ENCODE measurements at places on chromosomes 1 and 21. TPM values are rescaled to one million over a fixed set of nuclear protein-coding genes. Genes with fewer than 3 reads are reported as not detected.

The GSTM2 gene
- polyA plus RNA-seq, result 360 TPM

The THEM5 gene
- not detected for polyA plus RNA-seq

The SYCP1 gene
- not detected for polyA plus RNA-seq

The DTL gene
- 0.24 TPM for polyA plus RNA-seq

The ZNF695 gene
- 0.07 TPM for polyA plus RNA-seq

The FAM163A gene
- polyA plus RNA-seq, result 3.9 TPM

The RHD gene
- 0.05 TPM for polyA plus RNA-seq

The FCGR3A gene
- 30.1 TPM for polyA plus RNA-seq

The FALEC gene
- polyA plus RNA-seq, result 0.40 TPM

The ITGB2 gene
- polyA plus RNA-seq, result 10.9 TPM

The HLX gene
- 9.6 TPM for polyA plus RNA-seq

The DYNLT4 gene
- 3.0 TPM for polyA plus RNA-seq

The KCNE1 gene
- polyA plus RNA-seq, result 0.37 TPM

The NOC2L gene
- polyA plus RNA-seq, result 39.2 TPM

The BEND5 gene
- 14.3 TPM for polyA plus RNA-seq

- peaks cover 11% of the 10 kb centered on the region for H3K4me1 ChIP-seq
- no peaks in the 10 kb centered on the region for H3K27me3 ChIP-seq
- no peak overlapping the region for H3K27ac ChIP-seq
- no peaks in the 10 kb centered on the region for H3K36me3 ChIP-seq
- DNase-seq, result no peak
- no peak overlapping the region for H3K4me3 ChIP-seq
Observed at GRCh38 chr21:45000637-45001133, 60.9 kb downstream of the SLX9 start.

DNA sequence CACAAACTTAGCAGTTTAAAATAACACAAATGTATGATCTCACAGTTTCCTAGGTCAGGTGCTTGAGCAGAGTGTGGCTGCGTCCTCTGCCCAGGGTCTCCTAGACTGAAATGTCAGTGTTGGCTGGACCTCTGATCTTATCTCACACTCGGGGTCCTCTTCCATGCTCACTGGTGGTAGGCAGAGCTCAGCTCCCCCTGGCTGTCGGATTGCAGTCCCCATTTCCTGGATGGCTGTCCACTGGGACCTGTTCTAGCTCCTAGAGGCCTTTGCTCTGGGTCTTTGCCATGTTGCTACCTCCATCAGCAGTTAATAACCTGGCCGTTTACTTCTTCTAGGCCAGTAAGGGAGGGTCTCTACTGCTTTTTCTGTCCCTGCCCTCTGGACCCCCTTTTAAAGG lies 107.5 kb downstream of the PCNX2 start:
- no peaks in the 10 kb centered on the region for H3K27me3 ChIP-seq
- H3K36me3 ChIP-seq, result no peaks in the 10 kb centered on the region
- H3K4me3 ChIP-seq, result no peak overlapping the region

DNA sequence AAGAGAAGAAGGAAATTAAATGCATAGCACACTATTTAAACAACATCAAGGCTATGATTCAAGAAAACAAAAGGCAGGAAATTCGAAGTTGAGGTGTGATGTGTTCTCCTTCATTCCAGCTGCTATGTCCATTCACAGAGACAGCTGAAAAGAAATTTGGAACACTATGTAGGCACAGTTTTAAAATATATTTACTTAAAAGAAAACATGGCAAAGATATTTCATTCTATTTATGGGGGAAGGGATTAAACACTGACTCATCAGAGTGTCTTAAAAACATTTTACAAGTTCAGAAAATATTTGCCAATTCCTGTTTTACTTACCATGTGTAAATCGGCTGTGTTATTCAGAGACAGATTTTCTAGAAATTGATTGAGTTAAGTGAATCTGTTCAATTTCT lies 39.4 kb upstream of the NGF start:
- H3K4me3 ChIP-seq, result no peak overlapping the region
- no peak for DNase-seq
- no peak overlapping the region for H3K27ac ChIP-seq
- no peaks in the 10 kb centered on the region for H3K4me1 ChIP-seq
- no peaks in the 10 kb centered on the region for H3K27me3 ChIP-seq

- no peaks in the 10 kb centered on the region for H3K4me1 ChIP-seq
- H3K27ac ChIP-seq, result no peak overlapping the region
- H3K36me3 ChIP-seq, result no peaks in the 10 kb centered on the region
Observed at GRCh38 chr1:216325336-216325735, 97.9 kb downstream of the USH2A start.

GRCh38 chr1:224502459-224503160 lies 68.0 kb upstream of the WDR26 start:
- no peak for DNase-seq
- no peak overlapping the region for H3K4me3 ChIP-seq
- no peaks in the 10 kb centered on the region for H3K27me3 ChIP-seq

DNA sequence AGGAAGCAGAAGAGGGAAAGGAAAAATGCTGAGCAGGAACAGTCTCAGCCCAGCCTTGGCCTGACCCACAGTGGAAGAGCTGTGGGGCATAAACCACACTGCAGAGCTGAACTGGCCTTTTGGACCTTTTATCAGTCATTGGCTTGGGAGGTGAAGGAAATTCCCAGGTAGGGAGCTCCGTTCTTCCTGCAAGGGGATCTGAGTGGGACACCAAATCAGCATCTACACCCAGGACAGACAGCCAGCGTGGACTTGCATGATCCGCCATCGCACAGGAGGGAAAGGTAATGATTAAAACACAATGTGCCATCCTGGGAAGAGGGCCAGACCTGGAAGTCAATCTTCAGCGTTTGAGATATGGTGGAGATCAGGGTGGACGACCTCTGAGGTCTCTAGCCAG lies 1.2 kb upstream of the MTFR1L start:
- no peak overlapping the region for H3K4me3 ChIP-seq
- H3K27ac ChIP-seq, result no peak overlapping the region
- DNase-seq, result no peak
- peaks cover 23% of the 10 kb centered on the region for H3K4me1 ChIP-seq
- no peaks in the 10 kb centered on the region for H3K27me3 ChIP-seq
- no peaks in the 10 kb centered on the region for H3K36me3 ChIP-seq

DNA sequence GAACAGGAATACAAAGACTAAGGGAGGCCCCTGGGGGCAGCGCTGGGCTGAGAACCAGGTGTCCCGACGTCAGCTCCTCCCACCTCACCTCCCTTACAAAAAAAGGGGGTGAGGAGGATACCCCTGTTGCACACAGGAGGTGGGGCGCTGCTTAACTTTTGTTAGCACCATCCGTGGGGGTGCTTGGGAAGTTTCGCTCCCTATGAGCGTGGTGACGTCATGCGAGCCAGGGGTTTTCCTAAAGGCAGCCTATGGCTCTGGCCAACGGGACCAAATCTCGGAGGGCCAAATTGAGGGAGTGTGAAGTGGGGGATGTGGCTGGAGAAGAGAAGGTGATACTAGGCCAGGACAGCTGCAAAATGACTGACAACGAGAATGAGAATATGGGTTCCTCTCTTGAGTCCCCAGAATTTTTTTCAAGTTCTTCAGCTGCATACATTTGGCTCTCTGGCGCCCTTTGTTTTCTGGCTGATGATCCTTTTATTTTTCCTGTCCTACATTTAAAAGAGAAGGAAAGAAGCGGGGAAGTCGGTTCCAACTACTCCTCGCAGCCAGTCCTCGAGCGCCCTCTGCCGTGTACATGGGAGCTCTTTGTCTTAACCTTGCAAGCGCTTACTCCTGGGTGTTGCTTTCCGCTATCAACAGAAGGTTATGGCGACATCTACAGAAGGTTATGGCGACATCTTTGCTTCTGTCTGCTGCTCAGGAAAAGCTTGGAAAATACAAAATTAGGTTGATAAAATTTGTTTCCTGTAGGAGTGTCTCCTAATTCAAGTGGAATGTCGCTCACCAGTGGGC lies 48.0 kb upstream of the ZC3H11B start:
- no peaks in the 10 kb centered on the region for H3K27me3 ChIP-seq
- no peak overlapping the region for H3K27ac ChIP-seq
- peaks cover 6% of the 10 kb centered on the region for H3K4me1 ChIP-seq

GRCh38 chr1:225886159-225887029 lies 2.6 kb downstream of the LEFTY1 start:
- no peak for DNase-seq
- H3K36me3 ChIP-seq, result no peaks in the 10 kb centered on the region

- H3K36me3 ChIP-seq, result no peaks in the 10 kb centered on the region
- H3K4me3 ChIP-seq, result no peak overlapping the region
- H3K27me3 ChIP-seq, result no peaks in the 10 kb centered on the region
- H3K4me1 ChIP-seq, result no peaks in the 10 kb centered on the region
- H3K27ac ChIP-seq, result no peak overlapping the region
Observed at GRCh38 chr21:38869196-38869595, 63.5 kb downstream of the ETS2 start.

- no peaks in the 10 kb centered on the region for H3K27me3 ChIP-seq
- H3K4me1 ChIP-seq, result no peaks in the 10 kb centered on the region
- no peak overlapping the region for H3K27ac ChIP-seq
- no peak for DNase-seq
Observed at GRCh38 chr1:46675549-46676314, 4.1 kb downstream of the TEX38 start.
